ENCODE measurements at places on chromosomes 3 and 15.

DNA sequence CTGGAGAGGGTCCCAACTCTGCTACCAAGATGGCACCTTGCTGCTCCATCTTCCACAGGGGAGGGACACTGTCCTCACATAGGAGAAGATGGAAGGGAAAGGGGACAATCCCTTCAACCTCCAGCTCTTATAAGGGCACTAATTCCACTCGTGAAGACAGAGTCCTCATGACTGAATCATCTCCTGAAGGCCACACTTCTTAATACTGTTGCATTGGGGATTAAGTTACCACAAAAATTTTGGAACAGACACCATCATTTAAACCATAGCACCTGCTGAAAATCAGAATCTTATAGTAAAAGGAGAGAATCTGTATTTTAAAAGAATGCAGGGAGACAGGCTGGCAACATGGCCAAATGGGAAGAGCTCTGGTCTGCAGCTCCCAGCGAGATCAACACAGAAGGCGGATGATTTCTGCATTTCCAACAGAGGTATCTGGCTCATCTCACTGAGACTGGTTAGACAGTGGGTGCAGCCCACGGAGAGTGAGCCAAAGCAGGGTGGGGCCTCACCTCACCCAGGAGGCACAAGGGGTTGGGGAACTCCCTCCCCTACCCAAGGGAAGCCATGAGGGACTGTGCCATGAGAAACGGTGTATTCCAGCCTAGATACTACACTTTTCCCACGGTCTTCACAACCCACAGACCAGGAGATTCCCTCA lies 69.4 kb upstream of the LIPC start:
- no peak for DNase-seq
- H3K27ac ChIP-seq: no peak overlapping the region
- peaks cover 4% of the 10 kb centered on the region for H3K4me1 ChIP-seq
- H3K4me3 ChIP-seq: no peak overlapping the region
- H3K36me3 ChIP-seq: no peaks in the 10 kb centered on the region
- no peaks in the 10 kb centered on the region for H3K27me3 ChIP-seq

DNA sequence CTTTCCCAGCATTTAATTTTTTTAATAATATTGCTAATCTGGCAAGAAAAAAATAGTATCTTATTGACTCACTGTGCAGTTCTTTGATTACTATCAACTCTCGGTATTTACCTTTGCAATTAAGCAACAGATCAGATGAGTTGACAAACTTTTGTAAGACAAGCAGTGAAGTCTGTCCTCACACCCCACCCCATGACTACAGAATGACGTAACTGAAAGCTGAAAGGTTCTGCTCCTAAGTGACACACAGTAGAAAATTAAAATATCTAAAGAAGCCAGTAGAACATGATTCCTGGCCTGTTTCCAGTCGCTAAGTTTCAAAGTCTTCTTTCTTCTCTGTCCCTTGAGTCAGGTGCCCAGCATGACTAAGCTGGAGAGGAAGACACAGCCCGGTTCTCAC lies 135.5 kb downstream of the STT3B start:
- H3K27me3 ChIP-seq: no peaks in the 10 kb centered on the region
- no peaks in the 10 kb centered on the region for H3K36me3 ChIP-seq
- DNase-seq: no peak
- no peaks in the 10 kb centered on the region for H3K4me1 ChIP-seq
- H3K27ac ChIP-seq: no peak overlapping the region

GRCh38 chr3:70990185-70990584 lies 593.3 kb downstream of the FOXP1 start:
- H3K27me3 ChIP-seq: no peaks in the 10 kb centered on the region
- H3K4me3 ChIP-seq: no peak overlapping the region
- no peaks in the 10 kb centered on the region for H3K36me3 ChIP-seq
- no peak for DNase-seq
- H3K27ac ChIP-seq: no peak overlapping the region

DNA sequence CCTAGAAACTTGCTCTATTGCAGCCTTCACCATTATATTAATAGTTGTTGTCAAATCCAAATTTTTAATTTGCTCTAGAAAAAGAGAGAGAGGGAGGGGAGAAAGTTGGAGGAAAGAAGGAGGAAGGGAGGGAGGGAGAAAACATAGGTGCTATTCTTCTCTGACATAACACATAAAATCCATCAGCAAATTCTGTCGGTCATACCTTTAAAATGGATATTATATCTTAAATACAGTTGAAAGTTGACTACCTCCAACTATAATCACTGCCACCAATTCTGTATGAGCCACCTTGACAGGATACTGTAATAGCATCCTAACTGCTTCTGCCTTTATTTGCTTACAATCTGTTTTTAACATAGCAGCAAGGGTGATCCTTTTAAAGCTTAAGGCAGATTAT lies 314.7 kb upstream of the ALCAM start:
- no peak overlapping the region for H3K4me3 ChIP-seq
- H3K27ac ChIP-seq: no peak overlapping the region
- no peaks in the 10 kb centered on the region for H3K4me1 ChIP-seq
- no peaks in the 10 kb centered on the region for H3K27me3 ChIP-seq
- H3K36me3 ChIP-seq: no peaks in the 10 kb centered on the region
- no peak for DNase-seq

DNA sequence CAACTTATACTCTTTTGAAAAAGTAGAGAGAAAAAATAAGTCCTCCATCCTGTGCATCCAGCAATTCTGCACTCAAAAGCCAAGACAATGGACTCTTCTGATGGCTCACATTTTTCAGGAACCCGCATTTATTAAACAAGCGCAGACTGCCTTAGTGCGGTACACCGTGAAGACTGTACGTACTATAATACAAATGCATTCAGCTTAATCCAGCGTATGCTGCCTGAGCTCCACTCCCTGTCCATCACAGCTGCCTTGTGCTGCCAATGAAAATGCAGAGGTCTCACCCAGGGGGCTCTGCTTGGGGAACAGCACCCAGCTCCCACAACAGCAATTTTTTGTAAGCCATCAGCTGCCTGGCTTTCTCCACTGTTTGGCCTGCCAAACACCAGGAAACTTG lies 350.9 kb downstream of the ULK4 start:
- H3K4me1 ChIP-seq: no peaks in the 10 kb centered on the region
- H3K27me3 ChIP-seq: no peaks in the 10 kb centered on the region
- no peak for DNase-seq
- no peak overlapping the region for H3K4me3 ChIP-seq
- H3K27ac ChIP-seq: no peak overlapping the region

DNA sequence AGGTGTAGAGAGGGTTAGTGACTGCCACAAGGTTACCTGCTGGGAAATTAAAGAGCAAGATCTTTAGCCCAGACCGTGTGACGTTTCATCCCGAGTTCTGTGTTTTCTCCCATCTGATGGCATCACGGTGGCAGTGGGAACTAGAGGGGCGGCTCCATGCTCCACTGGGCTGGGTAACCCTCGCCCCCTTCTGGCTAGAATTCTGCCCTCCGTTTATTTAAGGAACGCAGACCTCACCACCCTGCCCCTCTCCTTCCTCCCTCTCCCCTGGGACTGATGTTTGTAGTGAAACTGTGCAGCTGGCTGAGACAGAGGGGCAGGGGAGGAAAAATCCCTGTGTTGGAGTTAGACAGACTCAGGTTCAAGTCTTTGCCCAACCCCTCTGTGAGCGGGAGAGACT lies 65.6 kb downstream of the ITGA11 start:
- H3K4me3 ChIP-seq: no peak overlapping the region
- H3K27me3 ChIP-seq: no peaks in the 10 kb centered on the region
- peak; percentile 55 for DNase-seq
- no peaks in the 10 kb centered on the region for H3K4me1 ChIP-seq
- no peaks in the 10 kb centered on the region for H3K36me3 ChIP-seq
- no peak overlapping the region for H3K27ac ChIP-seq

DNA sequence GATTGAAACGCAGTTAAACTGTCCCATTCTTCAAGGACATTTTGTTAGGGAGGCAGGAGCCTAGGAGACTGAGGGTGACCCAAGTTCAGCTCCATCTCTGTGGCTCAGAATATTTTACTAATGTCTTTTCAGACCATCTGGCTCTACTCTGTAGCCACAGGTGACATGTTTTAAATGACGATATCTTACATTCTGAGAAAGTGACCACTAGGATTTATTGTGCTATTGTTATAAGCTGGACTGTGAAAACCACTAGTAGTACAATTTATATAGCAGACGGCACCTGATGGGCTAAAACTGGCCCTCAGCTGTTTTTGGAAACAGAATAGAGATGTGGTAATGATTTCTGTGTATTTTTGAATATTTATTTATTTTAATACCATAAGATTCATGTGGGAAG lies 55.5 kb downstream of the MCF2L2 start:
- H3K27me3 ChIP-seq: no peaks in the 10 kb centered on the region
- DNase-seq: no peak
- no peak overlapping the region for H3K27ac ChIP-seq
- no peaks in the 10 kb centered on the region for H3K36me3 ChIP-seq

- H3K4me1 ChIP-seq: peaks cover 22% of the 10 kb centered on the region
- H3K36me3 ChIP-seq: no peaks in the 10 kb centered on the region
- no peak for DNase-seq
- no peak overlapping the region for H3K27ac ChIP-seq
- H3K4me3 ChIP-seq: no peak overlapping the region
These were observed 38.6 kb downstream of the TRIM71 start for GRCh38 chr3:32856355-32856889.

GRCh38 chr3:138011722-138012121 lies 1.8 kb downstream of the CLDN18 start:
- no peaks in the 10 kb centered on the region for H3K4me1 ChIP-seq
- H3K4me3 ChIP-seq: no peak overlapping the region
- peak; percentile 66 for DNase-seq
- no peak overlapping the region for H3K27ac ChIP-seq

DNA sequence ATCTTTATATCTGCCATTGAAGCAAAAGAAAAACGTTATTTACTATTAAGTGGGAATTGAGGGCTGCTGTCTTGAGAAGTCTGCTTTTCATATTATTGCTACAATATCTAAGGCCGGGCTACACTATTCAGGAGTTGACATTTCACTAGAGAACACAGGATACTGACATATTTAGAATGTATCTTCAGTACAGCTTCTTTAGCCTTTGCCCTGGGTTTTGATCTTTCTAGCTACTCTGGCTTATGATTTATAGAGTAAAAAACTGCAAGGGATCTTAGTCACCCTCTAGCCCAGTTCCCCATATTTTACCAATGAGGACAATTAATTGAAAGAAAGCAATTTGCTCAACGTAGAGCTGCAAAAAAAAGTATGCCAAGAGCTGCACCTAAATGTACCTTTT lies 307.4 kb upstream of the DPPA4 start:
- no peaks in the 10 kb centered on the region for H3K4me1 ChIP-seq
- no peak overlapping the region for H3K4me3 ChIP-seq
- no peak overlapping the region for H3K27ac ChIP-seq
- DNase-seq: no peak
- H3K27me3 ChIP-seq: no peaks in the 10 kb centered on the region

- no peak overlapping the region for H3K27ac ChIP-seq
- H3K4me1 ChIP-seq: no peaks in the 10 kb centered on the region
- no peaks in the 10 kb centered on the region for H3K27me3 ChIP-seq
- H3K4me3 ChIP-seq: no peak overlapping the region
- H3K36me3 ChIP-seq: no peaks in the 10 kb centered on the region
- no peak for DNase-seq
These were observed 147.0 kb upstream of the VEPH1 start for GRCh38 chr3:157650172-157650571.

- H3K4me1 ChIP-seq: no peaks in the 10 kb centered on the region
- DNase-seq: no peak
- no peaks in the 10 kb centered on the region for H3K27me3 ChIP-seq
- no peak overlapping the region for H3K27ac ChIP-seq
- no peaks in the 10 kb centered on the region for H3K36me3 ChIP-seq
These were observed 88.2 kb upstream of the ZNF385D start for GRCh38 chr3:21839176-21839575.

GRCh38 chr3:150077581-150078247 lies 107.0 kb upstream of the PFN2 start:
- peaks cover 1% of the 10 kb centered on the region for H3K4me1 ChIP-seq
- no peaks in the 10 kb centered on the region for H3K27me3 ChIP-seq
- no peaks in the 10 kb centered on the region for H3K36me3 ChIP-seq
- no peak overlapping the region for H3K4me3 ChIP-seq
- no peak overlapping the region for H3K27ac ChIP-seq
